ENCODE measurements at places on chromosomes 7 and 10. TPM values are rescaled to one million over a fixed set of nuclear protein-coding genes. Genes with fewer than 3 reads are reported as not detected.

DNA sequence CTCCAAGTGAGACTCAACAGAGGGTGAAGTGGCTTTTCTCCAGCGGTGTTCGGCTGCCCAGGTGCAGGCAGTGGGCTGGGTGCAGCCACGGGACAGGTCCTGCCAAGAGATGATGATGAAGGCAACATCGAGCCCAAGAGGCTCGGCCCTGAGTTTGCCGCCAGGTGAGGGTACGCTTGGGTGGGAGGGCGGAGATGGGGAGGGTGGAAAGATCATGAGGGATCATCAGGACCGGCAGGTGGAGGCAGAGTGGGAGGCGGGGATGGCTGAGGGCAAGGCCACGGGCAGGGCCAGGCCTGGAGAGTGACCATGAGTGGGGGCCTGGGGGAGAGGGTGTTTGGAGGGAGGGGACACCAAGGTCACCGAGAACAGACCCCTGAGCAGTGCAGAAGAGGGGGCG is 17.8 kb upstream of the AMZ1 start:
- no peak for DNase-seq

Gene TTYH3
- 56.4 TPM for total RNA-seq

Gene LYZL2
- not detected for total RNA-seq

Gene AKR1C8
- total RNA-seq, result not detected

DNA sequence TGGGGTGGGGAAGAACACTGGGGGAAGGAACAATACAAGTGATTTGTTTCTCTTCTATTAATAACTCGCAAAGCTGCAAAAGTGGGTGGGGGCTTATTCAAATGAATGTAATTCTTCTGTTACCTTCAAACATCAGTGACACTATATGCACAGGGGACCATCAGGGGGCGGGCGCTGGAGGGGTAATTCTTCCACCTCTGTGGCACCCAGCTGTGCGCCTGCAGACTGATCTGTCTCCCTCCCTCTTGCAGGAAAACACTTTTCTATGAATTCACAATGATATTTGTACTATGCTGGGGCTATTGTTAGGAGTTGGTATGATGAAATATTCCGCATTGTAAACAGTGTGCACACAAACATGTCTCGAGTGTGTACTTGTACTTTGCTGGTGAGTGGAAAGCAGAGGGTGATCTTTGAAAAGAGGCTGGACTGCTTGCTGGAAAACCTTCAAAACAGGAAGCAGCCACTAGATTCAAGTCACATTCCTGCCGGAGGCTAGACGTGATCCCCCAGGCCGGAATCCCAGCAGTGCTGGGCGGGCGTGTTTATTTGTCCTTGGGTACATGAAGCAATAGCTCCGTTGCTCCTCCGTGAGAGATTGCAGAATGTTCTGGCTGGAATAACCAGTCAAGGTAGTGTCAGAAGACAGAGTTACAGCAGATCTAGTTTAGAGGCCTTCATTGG is 15.8 kb upstream of the BNIP3 start:
- peak; percentile 93 for DNase-seq
